ENCODE measurements at places on chromosomes 16 and 17.

DNA sequence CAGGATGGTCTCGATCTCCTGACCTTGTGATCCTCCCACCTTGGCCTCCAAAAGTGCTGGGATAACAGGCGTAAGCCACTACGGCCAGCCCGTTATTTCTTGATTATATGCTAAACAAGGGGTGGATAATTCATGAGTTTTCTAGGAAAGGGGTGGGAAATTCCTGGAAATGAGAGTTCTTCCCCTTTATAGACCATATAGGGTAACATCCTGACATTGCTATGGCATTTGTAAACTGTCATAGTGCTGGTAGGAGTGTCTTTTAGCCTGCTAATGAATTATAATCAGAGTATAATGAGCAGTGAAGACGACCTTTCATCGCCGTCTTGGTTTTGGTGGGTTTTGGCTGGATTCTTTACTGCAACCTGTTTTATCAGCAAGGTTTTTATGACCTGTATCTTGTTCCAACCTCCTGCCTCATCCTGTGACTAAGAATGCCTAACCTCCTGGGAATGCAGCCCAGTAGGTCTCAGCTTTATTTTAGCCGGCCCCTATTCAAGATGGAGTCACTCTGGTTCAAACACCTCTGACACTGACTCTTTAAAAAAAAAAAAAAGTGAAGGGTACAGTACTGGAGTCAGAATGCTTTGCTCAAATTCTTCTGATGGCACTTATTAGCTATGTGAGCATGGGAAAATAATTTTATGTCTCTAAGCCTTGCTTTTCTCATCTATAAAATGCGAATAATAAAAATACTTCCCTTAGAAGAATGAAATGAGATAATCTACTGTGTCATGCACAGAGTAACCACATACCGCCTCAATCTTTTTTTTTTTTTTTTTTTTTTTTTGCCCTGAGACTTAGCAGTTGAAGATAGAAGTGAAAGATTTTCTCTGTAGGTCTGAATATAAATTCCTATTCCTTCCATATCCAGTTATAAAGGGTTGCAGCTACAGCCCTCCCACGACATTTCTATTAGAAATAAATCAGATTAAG is 5.1 kb upstream of the CALCOCO2 start:
- DNase-seq = no peak

DNA sequence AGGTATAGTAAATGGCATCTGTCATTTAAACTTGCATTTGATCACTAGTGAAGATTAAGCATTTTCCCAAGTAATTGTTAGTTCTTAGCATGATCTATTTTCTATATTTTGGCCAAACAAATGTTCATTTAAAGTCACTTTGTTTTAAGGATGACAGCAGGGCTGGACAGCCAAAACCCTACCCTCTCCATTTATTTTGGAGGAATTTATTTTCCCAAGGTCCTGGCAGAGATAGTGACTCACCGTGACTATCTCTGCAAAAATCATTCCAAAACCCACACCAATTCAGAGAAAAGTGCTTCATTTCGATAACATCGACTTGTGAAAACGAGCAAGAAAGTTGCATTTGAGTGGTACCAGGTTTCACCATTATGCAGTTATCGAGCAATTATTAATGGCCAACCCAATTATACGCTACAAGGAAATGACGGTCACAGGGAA is 665 bp upstream of the AKAP1 start:
- no peak for DNase-seq

DNA sequence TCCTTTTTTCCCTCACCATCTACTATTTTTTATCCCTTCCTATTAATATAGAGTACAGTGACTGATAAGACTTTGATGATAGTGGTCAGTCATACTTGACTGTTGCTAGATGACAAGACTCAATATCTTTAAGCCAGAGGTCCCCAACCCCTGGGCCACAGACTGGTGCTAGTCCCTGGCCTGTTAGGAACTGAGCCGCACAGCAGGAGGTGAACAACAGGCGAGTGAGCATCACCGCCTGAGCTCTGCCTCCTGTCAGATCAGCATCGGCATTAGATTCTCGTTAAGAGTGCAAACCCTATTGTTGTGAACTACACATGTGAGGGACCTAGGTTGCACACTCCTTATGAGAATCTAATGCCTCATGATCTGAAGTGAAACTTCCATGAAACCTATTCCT is 341.3 kb downstream of the BCAS3 start:
- no peak for DNase-seq

GRCh38 chr17:17146786-17147406 is 59.2 kb downstream of the PLD6 start:
- DNase-seq = no peak

DNA sequence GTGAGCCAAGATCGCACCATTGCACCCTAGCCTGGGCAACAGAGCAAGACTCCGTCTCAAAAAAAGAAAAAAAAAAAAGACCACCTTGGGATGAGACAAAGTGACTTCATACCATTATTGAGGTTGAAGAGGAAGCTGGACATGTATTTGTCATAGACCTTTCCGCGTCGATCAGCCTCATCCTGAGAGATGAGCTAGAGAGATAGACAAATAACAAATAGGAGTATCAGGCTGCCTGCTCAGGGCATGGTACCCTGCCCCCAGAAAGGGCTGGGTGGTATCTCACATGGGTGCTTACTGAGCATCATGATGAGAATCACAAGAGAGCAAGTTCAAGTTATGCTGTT is 22.1 kb downstream of the CNTNAP1 start:
- no peak for DNase-seq

- DNase-seq = no peak
Observed at GRCh38 chr17:73696251-73696650, 52.0 kb upstream of the SDK2 start.

DNA sequence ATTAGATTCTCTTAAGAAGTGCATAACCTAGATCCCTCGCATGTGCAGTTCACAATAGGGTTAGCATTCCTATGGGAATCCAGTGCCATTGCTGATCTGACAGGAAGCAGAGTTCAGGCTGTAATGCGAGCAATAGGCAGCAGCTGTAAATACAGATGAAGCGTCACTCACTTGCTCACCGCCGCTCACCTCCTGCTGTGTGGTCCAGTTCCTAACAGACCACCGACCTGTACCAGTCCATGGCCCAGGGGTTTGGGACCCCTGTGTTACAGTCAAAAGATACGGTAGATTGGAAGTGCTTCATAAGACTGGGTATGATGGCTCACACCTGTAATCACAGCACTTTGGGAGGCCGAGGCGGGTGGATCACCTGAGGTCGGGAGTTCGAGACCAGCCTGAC is 2.8 kb downstream of the STAT5A start:
- DNase-seq = no peak

DNA sequence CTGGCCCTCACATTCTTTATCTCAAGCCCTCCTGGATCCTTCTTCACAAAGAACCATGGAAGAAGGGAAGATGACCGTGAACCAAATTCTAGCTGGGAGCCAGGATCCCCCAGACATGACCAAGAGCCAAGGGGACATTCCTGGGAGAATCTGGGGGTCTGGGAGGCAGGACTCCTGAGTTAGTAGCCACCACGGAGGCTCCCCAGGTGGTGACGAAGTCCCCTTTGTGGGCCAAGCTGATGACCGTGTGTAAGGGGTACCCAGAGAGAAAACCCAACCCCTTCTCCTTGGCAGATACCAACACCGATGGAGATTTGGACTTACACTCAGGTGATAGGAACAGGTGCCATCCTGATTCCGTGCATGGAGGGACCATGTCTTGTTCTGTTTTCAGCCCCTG is 6.8 kb upstream of the GFAP start:
- no peak for DNase-seq

GRCh38 chr16:78326731-78327130 is 227.3 kb downstream of the WWOX start:
- no peak for DNase-seq

GRCh38 chr17:18056214-18056613 is 17.0 kb downstream of the GID4 start:
- no peak for DNase-seq

DNA sequence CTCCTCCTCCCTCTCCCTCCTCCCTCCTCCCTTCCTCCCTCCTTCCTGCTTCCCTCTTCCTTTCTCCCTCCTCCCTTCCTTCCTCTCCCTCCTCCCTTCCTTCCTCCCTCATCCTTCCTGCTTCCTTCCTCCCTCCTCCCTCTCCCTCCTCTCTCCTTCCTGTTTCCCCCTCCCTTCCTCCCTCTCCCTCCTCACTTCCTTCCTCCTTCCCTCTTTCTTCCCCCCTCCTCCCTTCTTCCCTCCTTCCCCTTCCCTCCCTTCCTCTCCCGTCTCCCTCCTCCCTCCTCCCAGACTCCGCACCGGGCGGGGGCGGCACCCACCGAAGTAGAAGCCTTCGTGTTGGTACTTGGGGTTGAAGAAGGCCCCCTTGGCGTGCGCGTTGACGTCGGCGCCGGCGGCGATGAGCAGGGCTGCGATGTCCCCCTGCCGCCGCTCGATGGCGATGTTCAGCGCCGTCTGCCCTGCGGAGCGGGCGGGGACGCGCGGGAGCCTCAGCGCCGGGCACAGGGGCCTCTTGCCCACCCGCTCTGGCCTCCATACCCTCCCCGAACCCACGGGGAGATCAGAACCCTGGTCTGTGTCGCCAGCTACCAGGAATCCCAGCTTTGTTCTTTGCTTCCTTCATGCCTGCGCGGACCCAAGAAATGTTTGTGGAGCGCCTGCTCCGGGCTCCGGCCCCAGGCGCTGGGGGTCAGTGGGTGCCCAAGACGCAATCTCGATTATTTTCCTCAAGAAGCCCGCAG is 22.2 kb downstream of the TRPV3 start:
- DNase-seq = peak; percentile 32

- DNase-seq = no peak
Observed at GRCh38 chr17:57623620-57624019, 121.5 kb downstream of the CCDC182 start.

DNA sequence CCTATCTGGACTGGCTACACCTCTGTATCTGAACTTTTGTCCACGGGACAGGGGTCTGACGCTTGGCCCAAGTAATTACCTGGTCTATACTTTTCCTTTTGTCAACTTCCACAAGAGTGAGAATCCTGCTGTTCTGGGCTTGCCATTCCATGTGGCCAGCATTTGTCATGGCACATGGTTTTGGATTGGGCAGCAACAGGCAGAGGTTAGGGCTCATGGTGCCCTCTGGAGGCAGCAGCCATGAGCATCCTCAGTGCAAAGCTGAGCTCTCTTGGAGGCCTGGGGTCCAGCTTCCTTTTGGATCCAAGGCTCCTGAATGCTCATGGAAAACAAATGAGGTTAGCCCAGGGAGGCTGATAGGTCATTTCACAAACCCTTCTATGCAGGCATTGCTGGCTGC is 7.5 kb upstream of the EDC4 start:
- DNase-seq = no peak

DNA sequence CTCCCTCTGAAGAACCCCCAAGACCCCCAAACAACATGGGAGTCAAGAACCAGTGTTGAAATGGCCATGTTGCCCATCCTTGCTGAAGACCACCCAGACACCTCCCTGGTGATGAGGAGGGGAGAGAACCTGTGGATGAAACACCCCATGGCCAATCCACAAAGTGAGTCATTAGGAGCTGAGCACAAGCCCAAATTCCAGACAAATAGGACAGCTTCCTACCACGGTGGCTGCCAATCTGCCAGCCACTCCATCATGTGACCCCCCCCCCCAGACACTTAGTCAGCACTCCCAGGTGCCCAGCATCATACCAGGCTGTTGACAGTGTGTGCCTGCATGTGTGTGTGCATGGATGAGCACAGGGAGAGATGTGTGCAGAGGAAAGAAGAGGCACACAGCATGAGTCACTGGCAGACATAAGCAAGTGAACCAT is 26.4 kb upstream of the RPL38 start:
- DNase-seq = no peak

GRCh38 chr17:44002141-44002848 is 2.1 kb upstream of the NAGS start:
- DNase-seq = no peak

DNA sequence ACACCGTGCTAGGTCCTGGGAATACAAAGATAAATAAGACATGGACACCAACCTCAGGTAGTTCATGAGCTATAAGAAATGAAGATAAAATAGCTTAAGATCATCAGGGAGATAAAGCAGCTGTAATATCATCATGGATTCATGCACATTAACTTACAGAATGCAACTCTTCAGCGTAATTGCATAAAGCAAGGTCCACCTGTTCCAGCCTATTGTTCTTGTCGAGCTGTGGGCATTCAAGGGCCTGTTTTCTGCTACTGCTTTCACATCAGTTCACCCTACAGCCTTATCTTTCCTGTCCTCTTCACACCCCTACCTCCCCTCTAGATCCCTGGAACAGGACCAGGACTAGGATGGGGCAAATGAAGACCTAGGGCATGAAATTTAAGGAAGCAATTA is 133.9 kb downstream of the SPACA3 start:
- no peak for DNase-seq

DNA sequence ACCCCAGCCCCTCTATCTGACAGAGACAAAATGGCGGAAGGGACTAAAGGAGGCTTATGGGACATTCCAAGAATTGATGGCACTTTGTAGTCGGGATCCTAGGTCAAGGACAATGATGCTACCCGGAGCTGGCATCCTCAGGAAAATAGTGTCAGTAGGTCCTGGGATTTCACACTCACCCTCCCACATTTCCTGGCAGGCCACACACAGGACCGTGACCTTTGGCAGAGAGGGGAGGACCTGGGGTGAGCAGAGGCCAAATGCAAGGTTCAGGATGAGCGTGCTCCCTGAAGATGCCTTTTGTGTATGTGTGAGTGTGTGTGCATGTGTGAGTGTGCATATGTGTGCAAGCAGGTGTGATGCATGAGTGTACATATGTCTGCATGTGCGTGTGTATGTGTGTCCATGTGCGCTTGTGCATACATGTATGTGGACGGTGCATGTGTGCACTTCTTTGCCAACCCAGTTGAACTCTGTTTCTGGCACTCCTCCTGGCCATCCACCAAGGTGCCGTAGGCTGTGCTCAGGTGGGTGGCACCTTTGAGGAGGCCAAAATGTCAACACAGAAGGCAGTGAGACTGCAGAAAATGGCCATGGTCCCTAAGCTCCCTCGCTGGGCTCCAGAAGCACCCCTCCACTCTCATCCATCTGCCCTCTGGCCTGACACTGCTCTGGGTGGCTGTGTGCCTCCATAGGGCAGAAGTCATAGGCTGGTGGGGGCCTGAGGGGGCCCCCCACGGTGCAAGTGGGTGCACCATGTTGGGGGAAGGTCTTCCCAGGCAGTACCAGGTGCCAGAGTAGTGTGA is 60.3 kb downstream of the SNX20 start:
- DNase-seq = no peak

DNA sequence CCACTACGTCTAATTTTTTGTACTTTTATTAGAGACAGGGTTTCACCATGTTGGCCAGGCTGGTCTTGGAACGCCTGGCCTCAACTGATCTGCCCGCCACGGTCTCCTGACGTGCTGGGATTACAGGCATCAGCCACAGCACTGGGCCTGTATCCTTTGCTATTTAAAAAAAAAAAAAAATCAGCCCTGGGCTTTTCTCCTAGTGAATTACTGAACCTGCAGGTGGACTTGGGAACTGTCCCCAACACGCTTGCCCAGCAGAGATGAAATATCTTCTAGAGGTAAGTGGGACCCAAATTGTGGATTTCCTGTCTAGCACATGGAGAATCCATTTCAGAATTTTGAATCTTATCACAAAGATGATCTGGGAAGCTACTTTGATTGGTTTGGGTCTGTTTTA is 14.8 kb downstream of the CNOT1 start:
- no peak for DNase-seq

DNA sequence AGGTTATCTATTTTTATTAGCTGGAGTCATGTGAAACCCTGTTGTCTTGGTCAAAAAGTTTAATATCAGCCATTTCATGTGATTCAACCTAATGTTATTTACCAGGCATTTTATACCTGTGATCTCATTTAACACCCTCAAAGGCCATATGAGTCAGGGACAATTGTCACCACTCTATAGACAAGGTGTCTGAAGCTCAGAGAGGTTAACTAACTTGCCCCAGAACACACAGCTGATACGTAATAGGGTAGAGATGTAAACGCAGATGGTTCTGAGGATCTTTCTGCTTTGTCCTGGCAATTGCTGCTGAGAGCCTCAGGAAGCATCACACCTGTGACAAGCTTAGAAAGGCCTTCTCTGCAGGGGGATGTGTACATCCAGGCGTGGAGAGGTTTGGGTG is 4.9 kb downstream of the CD300A start:
- DNase-seq = no peak

All from activated naive CD8-positive, alpha-beta T cell treated with anti-CD3 and anti-CD28 coated beads, Interleukin-2, amount 50 U/mL, for 16 hours (primary cell).